ENCODE measurements at places on chromosomes 11 and 22. TPM values are rescaled to one million over a fixed set of nuclear protein-coding genes. Genes with fewer than 3 reads are reported as not detected.

Gene UPK3A
- not detected for total RNA-seq

Gene SLC16A8
- total RNA-seq = not detected

Gene C22orf31
- total RNA-seq = not detected

Gene GAS2
- total RNA-seq = 8.3 TPM

Gene PIH1D2
- total RNA-seq = 4.6 TPM

Gene INPP5J
- total RNA-seq = 0.52 TPM

Gene C11orf91
- total RNA-seq = not detected

Gene OSBP2
- 0.78 TPM for total RNA-seq

Gene OR52E8
- total RNA-seq = not detected

Gene RFPL3
- not detected for total RNA-seq

Gene CD44
- 307 TPM for total RNA-seq

Gene SLC35C1
- total RNA-seq = 24.2 TPM

Gene FAM111A
- 19.2 TPM for total RNA-seq

Gene TMEM121B
- 1.6 TPM for total RNA-seq

Gene FIBP
- 222 TPM for total RNA-seq

Gene NXPE2
- total RNA-seq = not detected

Gene RIMBP3C
- total RNA-seq = under 0.01 TPM

Gene FAM118B
- total RNA-seq = 10.3 TPM

Gene PNPLA3
- 2.1 TPM for total RNA-seq

Gene IL10RA
- not detected for total RNA-seq

Gene CRYBB1
- total RNA-seq = not detected

Gene RPS19BP1
- 102 TPM for total RNA-seq

Gene PKP3
- 5.2 TPM for total RNA-seq

Gene LRRC10B
- not detected for total RNA-seq

Gene FIBIN
- 40.3 TPM for total RNA-seq

Gene ZC3H12C
- total RNA-seq = 20.3 TPM

Gene SGSM1
- not detected for total RNA-seq

Gene MS4A12
- not detected for total RNA-seq
